ENCODE measurements at places on chromosomes 2 and 18. TPM values are rescaled to one million over a fixed set of nuclear protein-coding genes. Genes with fewer than 3 reads are reported as not detected.

GRCh38 chr2:231568785-231569435 is 23.8 kb upstream of the TEX44 start:
- DNase-seq: no peak

UPP2 gene
- not detected for total RNA-seq

CPS1 gene
- 50.7 TPM for total RNA-seq

MRPL53 gene
- 30.2 TPM for total RNA-seq

DNA sequence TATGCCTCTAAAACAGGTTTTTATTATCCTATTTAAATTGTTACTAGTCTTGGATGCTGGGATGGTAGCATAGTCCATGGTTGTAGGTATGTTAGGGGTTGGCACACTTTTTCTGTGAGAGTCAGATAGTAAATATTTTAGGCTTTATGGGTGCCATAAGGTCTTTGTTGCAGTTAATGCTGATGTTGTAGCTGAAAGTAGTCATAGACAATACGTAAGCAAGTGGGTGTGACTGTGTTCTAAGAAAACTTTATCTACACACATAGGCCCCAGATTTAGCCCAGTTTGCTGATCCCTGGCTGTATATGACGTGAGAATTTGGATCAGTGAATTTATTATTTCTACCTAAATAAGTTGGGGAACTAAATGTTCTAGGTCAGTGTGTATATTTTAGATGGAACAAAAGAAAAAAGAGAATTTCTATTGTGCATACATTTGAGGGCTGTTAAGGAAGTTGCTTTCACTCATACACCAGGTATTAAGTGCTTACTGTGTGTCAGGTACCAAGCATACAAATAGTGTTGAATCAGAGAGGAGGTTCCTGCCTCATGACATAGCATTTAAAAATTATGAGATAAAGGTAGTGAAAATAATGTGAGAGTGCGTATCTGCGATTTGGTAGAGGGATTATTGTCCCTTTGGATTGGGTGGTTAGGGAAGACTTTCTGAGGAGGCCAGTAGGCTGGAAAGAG is 39.4 kb downstream of the AGFG1 start:
- no peak for DNase-seq

DNA sequence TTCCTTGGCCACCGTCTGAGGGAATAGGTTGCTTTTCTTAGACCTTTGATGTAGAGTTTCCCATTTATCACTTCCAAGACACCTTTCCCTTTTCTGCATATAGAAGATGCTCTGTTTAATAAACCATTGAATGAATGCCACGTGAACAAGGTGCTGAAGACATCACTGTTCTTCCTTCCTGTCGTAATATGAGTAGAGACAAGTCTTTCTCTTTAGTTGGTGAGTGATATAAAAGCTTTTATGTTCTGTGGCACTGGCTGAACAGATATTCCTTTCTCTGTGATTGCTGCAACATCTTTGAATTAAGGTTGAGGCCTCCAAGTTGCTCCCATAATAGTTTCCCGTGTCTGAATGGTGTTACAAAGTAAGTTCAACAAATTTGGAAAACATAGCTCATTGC is 38.7 kb downstream of the TTC39C start:
- DNase-seq: no peak

GRCh38 chr2:41597680-41598079 is 450.1 kb upstream of the PKDCC start:
- no peak for DNase-seq

DNA sequence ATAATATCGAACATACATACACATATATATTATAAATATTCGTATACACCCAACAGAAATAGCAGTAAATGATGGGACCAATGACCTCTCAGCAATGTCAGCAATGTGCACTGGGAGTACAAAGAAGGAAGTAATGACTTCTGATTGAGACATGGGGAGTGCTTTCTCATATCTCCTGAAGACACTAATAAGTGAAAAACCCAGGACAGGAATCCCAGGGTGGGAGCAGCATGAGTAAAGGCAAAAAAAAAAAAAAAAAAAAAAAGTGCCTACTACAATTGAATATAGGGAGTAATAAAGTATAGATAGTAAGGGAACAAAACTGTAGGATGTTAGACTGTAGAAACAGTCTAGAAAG is 491.3 kb downstream of the IRS1 start:
- DNase-seq: no peak

ZC3H6 gene
- total RNA-seq: 8.4 TPM

GNLY gene
- total RNA-seq: not detected

DNA sequence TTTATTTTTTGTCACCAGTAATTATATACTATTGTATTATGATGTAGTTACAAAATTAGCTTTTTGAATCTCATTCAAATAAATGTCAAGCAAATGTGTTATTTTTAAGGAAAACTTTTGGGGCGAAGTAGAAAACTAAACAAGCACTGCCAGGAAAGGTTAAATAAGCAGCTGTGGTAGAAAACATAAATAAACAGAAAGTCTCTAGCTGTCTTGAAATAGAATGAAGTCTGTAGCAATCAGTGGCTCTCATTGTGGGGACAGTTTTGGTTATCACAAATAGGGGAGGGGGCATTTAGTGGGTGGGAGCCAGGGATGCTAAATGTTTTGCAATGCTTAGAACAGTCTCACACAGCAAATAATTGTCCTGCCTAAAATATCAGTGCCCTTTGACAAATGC is 3.4 kb downstream of the INSIG2 start:
- no peak for DNase-seq

RNF181 gene
- total RNA-seq: 285 TPM

- no peak for DNase-seq
Measured at GRCh38 chr2:96891591-96892333, 21.9 kb upstream of the SEMA4C start.

DNA sequence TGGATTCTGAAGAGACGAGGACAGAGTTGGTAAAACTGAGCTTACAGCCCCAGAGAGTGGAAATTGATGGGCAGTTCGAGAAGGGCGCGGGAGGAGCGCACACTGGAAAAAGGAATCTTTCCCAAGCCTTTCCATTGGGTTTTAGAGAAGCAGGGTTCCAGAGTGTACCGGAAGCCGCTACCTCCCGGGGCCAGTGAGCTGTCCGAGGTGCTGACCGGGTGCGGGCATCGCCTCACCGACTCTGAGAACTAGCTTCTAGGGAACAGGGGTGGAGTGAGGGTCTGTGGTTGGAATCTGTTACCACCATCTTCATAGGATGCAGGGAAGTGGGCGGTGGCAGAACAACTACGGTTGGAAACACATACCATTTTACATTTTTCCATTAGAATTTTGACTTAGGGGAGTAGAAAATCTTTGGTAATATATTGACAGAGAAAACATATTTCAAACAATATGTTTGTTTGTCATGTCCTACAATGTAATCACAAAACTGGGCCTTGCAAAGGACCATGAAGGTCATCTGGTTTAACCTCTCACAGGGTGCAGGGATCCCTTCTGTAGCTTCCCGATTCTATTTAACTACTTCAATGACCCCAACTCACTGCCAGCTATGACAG is 724 bp downstream of the NMS start:
- DNase-seq: no peak

ANKRD62 gene
- not detected for total RNA-seq

DNA sequence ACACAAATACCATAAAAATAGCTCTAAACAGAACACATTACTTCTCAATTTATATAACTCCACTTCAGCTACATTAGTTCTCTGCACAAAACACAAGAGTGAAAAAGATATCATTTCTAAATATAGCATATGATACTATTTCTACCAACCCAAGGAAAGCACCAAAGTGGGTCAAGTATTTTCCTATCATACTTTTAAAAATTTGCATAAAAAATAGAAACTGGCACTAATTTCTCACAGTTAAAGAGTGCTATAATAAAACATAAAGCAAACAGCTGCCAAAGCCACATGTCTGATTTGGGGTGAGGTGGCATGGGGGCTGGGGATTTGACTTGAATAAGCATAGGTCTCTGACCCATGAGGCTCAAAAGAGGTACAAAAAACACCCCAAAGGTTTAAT is 61.5 kb downstream of the BARD1 start:
- no peak for DNase-seq

- peak; percentile 53 for DNase-seq
Measured at GRCh38 chr2:9547262-9547991, 8.2 kb downstream of the ADAM17 start.

GRCh38 chr2:208285853-208286252 is 19.8 kb downstream of the PIKFYVE start:
- DNase-seq: no peak

- peak; percentile 44 for DNase-seq
Measured at GRCh38 chr2:54456612-54457322, 640 bp downstream of the SPTBN1 start.

DNA sequence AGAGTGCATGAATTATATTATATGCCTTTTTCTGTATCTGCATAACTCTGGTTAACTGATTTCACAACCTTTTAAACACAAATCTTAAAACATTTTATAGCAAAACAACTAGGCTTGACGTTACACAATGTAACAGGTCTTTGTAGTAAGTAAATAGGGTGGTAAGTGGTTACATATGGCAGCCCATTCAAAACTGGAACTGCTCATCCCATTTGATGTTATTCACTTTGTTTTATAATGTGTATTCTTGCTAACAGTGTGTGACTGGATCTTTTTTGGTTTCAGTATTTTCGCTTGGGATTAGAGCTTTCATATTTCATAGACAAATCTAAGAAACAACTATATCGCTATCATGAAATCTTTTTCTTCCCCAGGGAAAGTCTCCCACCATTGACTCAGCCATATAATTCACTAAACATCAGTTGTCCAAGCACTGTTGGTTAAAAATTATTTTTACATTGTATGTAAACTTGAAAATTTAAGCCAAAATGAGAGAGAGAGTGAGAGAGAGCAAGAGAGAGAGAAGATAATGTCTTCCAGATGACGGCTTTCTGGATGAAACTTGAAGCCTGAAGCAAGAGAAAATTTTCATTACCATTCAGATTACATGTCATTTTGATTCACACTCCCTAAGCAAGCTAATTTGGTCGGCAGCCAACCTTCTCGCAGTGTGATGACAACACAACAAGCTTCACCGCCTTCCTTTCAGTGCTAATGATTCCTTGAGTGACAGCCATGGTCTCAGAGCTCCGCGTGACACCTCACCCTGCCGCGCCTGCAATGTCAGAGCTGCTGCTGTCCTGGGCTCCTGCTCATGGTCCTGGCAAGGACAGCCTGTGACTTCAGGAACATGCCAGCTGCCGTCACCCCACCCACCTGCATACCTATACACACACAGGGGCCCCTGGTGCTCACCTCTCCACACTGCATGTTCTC is 946.9 kb upstream of the SOX11 start:
- DNase-seq: no peak

ALK gene
- 0.26 TPM for total RNA-seq

RGPD6 gene
- 12.8 TPM for total RNA-seq

DNA sequence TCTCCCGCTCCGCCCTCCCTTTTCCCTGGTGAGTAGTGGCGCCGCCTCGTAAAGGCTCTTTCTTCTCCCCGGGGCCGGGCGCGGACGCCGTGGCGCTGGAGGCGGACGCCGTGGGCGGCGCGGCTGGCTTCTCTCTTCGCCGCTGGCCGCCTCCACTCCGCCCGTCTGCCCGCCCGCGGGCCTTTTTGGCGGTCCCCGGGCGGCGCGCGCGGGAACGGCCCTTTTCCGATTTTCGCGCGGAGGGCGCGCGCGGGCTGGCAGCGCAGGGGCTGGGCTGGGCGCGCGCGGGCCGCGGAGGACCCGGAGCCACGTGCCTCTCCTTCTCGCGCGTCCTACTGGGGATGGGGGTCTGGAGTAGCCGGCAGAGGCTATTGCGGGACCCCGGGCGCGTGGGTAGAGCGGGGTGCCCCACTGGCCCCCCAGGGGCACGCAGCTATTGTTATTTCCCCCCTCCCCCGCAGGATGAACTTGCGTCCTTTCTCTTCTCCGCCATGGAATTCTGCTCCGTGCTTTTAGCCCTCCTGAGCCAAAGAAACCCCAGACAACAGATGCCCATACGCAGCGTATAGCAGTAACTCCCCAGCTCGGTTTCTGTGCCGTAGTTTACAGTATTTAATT is 472 bp downstream of the SLC20A1 start:
- DNase-seq: no peak

MC4R gene
- 3.9 TPM for total RNA-seq

DNA sequence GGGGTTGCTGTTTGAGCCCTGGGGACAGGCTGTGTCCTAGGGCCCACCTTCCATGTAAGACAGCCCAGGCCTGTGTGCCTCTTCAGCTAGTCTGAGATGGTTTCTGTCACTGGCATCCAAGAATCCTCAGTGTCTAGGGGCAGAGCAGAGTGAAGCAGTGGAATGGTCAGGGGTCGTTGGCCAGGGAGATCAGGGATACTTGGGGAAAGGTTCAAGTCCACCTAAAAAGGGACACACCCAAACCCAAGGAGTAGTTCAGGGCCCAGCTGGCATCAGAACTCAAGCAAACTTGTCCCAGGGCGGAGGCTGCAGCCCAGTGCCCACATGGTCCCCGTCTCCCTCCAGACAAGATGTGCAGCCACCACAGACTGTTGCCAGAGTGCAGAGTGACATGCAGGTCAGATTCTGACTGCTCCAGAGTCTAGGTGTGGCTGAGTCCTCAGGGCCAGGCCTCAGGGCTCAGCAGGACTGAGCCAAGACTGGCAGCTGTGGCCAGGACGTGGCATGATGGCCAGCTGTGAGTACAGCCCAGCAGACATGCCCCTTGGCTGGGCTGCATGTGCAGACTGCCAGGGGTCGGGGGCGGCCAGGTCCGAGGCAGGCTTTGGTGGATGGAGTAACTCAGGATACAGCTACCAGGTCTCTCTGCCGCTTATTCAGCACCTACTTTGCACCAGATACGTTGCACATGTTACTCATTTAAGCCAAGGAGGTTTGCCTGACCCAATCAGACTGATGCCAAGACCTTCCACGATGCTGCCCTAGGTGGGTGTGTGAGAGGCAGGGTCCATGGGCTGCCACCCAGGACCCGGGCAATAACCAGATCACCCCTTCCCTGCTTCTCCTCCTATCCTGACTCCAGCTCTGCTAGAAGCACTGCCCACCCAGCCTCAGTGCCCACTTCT is 146.6 kb downstream of the SMAD7 start:
- no peak for DNase-seq

DNA sequence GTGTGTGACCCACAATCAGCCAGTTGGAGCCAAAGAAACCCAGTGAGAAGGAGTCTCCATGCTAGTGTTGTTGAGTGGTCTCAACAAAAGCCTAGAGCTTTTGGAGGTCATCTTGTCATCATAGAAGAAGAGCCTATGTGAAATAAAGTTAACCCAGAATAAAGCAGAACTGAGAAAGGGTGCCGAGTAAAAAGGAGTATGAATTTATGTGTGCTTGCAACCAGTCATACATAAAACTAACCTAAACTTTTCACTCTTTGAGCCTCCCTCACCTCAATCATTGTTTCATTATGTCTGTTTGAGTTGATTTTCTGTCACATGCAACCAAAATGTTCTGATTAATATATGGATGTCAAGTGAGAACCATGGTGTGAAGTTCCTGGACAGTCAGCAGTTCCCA is 599.3 kb upstream of the ZEB2 start:
- no peak for DNase-seq
